GM23338 (cell line): ENCODE measurements at places on chromosomes 1 and 21.
A peak's percentile ranks its signal among the peaks of the same experiment; 100 is the strongest.

GRCh38 chr1:67634396-67634935 lies 50.5 kb upstream of the GADD45A start:
- no peak for DNase-seq

DNA sequence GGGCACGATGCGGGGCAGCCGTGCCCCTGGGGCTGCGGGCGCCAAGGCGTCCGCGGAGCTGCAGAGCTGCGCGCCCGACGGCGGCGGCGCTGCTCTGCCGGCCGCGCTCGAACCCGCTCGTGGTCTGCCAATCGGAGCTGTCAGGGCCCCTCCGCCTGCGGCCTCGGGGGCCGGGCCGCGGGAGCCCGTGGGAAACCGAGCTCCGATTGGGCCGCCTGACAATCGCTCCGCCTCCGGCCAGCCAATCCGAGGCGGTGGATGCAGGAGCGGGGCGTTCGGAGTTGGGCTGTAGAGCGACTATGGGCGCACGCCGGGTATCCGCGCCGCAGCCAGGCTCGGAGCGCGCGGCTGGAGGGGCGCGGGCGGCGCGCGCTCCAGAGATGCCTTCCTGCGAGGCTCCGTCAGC lies 100.5 kb upstream of the SOD1 start:
- DNase-seq: peak; percentile 97

DNA sequence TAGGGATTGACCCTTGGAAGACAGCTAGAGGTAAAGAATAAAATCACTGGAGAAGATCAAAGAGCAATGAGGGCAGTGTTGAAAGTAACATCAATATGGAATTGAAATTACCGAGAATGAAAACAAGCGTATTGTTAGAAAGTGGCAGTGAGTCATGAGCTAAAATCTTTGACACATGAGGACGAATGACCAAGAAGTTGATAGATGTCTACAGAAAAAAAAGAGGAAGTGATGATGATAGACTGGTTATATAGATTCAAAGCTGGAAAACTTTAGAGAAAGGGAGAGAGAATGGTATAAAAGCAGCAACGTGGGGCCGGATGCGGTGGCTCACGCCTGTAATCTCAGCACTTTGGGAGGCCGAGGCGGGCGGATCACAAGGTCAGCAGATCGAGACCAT lies 12.5 kb upstream of the DNM3 start:
- no peak for DNase-seq

DNA sequence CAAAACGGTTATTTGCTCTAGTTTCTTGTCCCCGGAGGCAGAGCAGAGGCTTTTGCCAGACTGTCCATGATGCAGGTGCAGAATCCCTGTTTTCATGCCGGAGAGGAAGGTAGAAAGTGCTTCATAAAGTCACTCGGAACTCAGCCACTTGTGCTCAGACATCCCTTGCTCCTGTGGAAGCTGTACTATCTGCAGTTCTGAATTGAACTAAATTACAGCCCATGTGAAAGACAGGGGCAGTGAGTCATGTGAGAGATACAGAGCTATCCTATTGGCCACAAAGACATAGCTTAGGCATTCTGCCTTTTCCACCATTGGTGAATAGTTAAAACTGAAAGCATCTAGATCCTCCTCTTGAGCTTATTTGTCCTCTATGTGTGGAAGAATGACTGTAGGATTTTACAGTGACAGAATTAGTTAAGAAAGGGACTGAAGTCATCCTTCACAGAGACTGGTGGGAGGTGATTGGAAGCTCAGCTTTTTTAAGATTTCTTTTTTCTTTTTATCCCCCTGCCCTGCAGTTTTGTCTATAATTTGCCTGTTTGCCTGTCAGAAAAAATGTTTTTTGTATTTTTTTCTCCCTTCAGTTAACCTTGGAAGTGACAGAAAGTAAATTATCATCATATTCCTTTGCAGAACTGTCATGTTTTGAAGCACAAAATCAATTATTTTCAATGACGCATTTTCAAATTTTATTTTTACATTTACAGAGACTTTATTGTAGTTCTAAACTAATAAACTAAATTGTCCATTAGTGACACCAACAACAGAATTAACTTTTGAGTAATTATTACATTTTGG lies 298.6 kb downstream of the PTPRC start:
- peak; percentile 34 for DNase-seq

DNA sequence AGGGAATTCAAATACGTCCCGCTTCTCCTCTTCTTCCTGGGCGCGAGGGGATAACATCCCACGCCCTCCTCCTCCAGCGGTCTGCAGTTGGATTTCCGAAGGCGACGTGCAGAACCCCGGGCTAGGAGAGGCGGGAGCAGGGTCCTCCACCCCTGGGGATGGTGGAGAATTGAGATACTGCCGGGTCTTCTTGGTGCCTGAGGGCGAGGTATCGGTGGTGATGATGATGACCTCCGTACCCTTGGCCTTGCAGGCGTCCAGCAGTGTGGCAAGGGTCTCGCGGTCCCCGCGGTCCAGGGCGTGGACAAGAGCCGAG lies 3.2 kb upstream of the LIX1L start:
- peak; percentile 30 for DNase-seq

DNA sequence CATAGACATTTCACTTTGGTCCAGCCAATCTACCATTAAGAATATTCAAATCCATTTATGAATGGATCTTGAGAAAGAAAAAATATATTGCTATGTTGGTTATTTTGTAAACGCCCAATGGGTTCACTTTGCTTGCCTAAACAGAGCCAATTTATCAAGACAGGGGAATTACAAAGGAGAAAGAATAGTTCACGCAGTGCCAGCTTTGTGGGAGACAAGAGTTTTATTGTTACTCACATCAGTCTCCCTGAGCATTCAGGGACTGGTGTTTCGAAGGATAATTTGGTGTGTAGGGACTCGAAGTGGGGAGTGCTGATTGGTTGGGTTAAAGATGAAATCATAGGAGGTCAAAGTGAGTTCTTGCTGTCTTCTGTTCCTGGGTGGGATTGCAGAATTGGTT lies 135.3 kb downstream of the GABPA start:
- no peak for DNase-seq

DNA sequence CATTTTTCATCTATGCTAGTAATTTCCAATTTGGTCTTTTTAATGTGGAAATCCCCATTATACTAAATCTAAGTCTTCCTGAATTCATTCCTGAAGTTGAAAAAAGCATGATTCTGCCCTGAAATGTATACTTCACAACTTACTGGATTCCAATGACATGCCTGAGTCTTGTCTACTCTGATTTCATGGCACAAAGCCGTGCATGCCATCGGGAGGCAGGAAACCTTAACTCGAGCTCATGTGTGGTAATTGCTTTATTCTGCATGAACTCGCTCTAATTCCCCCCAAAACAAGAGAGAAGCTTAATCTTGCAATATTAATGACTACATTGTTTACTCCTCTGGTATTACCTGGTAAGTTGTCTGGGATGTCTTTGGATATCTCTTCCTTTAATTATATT lies 39.6 kb upstream of the PBX1 start:
- no peak for DNase-seq

- DNase-seq: peak; percentile 27
Observed at GRCh38 chr1:181714428-181714827, 231.1 kb downstream of the CACNA1E start.

DNA sequence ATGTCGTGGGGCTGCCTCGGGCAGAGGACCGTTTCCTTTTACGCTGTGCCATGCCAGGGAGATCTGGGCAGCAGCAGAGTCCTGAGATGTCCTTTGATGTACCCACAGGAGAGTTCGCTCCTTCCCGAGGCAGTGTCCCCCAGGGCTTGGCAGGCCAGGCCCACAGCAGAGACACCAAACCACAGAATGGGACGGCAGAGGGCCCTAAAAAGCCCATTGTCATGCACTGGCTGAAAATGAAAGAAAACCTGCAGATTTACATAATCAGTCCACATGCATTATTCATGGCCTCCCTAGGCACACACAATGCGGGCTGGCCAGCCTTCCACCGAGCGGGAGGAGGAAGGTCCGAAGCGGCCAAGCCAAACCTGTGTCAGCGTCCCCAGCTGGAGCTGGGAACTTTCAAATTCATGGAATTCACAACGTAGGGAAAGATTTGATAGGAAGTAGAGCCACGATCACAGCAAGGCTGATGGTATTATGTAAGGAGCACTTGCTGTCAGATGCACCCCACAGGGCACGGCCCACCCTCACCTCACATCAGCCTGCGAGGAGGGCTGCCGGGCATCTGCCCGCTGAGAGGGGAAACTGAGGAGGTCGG lies 25.3 kb upstream of the EFHD2 start:
- DNase-seq: peak; percentile 90

DNA sequence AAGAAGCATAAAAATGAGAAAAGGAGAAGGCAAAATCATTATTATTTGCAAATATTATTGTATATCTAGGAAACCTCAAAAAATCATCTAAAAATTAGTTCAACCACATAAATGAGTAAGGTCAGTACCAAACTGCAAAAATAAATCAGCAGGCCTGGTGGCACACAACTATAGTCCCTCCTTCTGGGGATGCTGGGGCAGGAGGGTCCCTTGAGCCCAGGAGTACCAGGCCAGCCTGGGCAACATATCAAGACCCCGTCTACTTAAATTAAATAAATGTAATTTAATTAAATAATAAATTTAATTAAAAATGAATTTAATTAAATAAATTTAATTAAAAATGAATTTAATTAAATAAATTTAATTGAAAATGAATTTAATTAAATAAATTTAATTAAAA lies 40.3 kb upstream of the TRIM67 start:
- DNase-seq: no peak

- no peak for DNase-seq
Observed at GRCh38 chr1:45820173-45820572, 16.8 kb downstream of the MAST2 start.

DNA sequence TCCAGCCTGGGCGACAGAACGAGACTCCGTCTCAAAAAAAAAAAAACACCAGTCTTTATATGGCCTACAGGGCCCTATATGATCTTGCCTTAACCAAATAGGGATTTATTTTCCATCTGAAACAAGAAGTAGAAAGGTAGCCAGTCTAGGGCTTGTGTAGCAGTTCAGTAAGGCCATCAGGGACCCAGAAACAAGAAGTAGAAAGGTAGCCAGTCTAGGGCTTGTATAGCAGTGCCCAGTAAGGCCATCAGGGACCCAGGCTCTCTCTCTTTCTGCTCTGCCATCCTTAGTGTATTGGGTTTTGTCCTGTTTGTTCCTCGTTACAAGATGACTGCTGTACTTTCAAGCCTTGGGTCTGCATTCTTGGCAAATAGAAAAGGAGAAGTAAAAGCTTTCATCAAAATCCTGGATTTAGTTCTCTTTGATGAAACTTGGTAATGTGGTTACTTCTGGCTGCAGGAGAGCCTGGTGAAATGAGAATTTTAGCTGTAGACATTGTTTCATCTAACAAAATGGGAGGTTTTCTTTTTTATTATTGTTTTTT lies 46.1 kb downstream of the PKN2 start:
- no peak for DNase-seq

GRCh38 chr1:195886000-195886399 lies 722.2 kb downstream of the KCNT2 start:
- peak; percentile 56 for DNase-seq

- DNase-seq: no peak
Observed at GRCh38 chr1:88266051-88266450, 418.0 kb upstream of the PKN2 start.

DNA sequence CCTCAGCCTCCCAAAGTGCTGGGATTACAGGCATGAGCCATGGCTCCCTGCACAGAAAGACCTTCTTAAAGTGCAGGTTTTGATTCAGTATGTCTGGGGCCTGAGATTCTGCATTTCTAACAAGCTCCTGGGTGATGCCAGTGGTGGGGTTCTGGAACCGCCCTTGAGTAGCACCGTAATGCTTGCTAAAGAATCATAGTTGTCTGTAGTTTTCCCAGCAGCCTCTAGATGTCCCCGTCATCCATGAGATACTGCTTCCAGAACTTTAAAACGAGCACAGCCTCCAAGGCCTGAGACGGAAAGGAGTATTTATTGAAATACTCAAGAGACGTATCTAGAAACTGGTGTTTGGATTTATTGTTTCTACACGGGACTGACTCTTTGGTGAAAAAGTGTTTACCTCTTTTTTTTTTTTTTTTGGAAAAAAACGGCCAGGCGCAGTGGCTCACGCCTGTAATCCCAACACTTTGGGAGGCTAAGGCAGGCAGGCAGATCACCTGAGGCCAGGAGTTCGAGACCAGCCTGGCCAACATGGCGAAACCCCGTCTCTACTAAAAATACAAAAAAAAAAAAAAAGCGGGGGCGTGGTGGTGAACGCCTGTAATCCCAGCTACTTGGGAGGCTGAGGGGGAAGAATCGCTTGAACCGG lies 2.6 kb upstream of the TOR3A start:
- peak; percentile 89 for DNase-seq

DNA sequence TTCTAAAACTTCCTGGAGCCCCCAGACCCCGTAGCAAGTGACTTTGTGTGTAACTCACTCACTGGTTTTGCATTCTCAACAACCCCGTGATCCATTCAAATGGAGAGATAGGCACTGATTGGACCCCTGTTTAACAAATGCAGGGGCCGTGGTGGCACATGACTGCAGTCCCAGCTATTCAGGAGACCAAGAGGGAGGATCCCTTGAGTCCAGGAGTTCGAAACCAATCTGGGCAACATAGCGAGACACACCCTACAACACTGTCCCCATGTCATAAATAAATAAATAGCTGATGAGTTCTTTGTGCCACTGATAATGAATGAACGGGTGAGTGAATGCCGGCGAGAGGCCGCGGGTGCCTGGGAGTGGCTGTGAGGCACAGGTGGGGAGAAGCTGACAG lies 59.4 kb upstream of the PAX7 start:
- DNase-seq: no peak

GRCh38 chr1:59487335-59488031 lies 190.6 kb downstream of the FGGY start:
- DNase-seq: no peak

GRCh38 chr1:160767395-160768294 lies 28.3 kb upstream of the LY9 start:
- DNase-seq: no peak

- DNase-seq: no peak
Observed at GRCh38 chr1:179206812-179207211, 22.7 kb downstream of the ABL2 start.

GRCh38 chr1:166166698-166167571 lies at the start of gene FAM78B:
Gene FAM78B (minus strand): TSS chr1:166167001. CDS start chr1:166166248, 753 bp downstream.
- DNase-seq: peak; percentile 78

GRCh38 chr1:47562799-47563198 lies 125.0 kb downstream of the FOXD2 start:
- DNase-seq: no peak

DNA sequence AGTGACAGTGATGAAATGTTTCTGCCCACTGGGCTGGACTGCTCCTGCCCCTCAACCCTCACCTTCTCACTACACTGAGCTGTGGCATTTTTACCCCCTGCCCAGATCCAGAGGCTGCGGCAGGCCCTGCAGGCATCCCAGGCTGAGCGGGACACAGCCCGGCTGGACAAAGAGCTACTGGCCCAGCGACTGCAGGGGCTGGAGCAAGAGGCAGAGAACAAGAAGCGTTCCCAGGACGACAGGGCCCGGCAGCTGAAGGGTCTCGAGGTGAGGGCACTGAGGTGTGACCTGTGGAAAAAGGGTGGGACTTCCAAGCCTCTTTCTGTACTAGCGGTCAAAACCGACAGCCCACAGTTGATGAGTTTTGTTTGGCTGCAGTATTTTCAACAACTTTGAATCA lies 6.2 kb upstream of the TUFT1 start:
- DNase-seq: no peak

DNA sequence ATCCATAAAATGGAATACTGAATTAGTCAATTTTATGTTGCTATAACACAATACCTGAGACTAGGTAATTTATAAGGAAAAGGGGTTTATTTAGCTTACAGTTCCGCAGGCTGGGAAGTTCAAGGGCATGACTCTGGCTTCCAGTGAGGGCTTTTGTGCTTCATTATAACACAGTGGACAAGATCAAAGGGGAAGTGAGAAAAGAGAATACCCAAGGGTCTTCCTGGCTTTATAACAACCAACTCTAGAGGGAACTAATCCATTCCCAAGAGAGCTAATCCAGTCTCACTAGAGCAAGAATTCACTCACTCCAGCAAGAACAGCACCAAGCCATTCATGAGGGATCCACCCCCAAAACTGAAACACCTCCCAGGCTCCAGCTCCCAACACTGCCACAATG lies 3.1 kb downstream of the KIFAP3 start:
- no peak for DNase-seq
